A549 (cell line): ENCODE measurements at places on chromosomes 5 and 9. TPM values are rescaled to one million over a fixed set of nuclear protein-coding genes. Genes with fewer than 3 reads are reported as not detected.

TMEM232 gene
- polyA plus RNA-seq: 0.12 to 0.17 TPM (median 0.16 TPM) in 3 replicates

NFIB gene
- 10.7 to 13.2 TPM (median 12.0 TPM) in 3 replicates for polyA plus RNA-seq

GABRA1 gene
- polyA plus RNA-seq: not detected in 3 replicates

PLAC8L1 gene
- 0.34 to 0.84 TPM (median 0.41 TPM) in 3 replicates for polyA plus RNA-seq

PHF24 gene
- polyA plus RNA-seq: not detected in 3 replicates

FGD3 gene
- 0.18 to 0.26 TPM (median 0.24 TPM) in 3 replicates for polyA plus RNA-seq

DNA sequence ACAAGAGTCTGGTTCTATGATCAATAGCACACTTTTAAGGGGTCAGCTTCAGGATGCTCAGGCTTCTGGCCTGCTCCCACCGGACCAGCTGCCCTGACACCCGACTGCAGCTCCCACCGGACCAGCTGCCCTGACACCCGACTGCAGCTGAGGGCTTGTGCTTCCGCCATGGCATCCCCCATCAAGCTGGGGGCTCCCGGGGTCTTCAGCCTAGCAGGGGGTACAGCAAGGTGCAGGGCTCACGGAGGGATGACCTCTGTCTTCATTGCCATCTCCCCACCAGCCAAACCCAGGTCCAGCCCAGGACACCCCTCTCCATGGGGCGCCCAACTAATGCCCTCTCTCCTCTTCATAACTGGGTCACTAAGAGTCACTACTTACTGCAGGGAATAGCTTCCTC lies 1.9 kb downstream of the FLT4 start:
- DNase-seq: no peak

DNA sequence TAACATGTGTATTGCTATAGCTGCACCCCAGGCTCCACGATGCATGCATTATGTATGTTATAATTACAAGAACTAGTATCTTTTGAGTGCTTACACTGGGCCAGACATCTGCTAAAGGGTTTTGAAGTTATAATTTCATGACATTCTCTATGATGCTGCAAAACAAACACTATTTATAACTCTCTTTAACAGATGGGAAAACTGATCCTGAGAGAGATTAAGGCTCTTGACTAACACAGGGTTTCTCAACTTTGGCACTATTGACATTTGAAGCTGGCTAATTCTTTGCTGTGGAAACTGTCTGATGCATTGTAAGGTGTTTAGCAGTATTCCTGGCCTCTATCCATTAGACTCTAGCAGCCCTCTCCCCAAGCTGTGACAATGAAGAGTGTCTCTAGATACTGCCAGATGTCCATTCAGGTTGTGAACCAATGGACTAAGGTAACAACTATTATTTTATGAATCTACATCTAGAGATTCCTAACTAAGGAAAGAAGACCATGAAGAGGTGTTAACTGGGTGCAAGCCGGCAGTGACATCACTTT lies 258.6 kb downstream of the ASTN2 start:
- DNase-seq: no peak

DNA sequence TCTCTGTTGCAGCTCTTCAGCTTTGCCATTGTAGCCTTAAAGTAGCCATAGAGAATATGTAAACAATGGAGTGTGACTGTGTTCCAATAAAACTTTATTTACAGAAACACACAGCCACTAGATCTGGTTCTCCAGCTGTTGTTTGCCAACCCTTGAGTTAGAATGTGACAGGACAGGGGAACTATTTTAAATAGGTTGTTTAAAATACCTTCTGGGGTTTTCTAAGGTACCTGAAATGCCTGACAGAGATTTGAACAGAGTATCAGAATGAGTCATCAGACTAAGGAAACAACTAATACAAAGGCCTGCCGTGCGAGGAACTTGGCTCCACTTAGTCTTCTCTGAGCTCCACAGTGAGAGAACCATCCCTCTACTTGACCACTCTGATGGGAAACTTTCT lies 85.4 kb downstream of the HSD17B4 start:
- no peak for DNase-seq
